ENCODE measurements at places on chromosomes 3 and 15.

DNA sequence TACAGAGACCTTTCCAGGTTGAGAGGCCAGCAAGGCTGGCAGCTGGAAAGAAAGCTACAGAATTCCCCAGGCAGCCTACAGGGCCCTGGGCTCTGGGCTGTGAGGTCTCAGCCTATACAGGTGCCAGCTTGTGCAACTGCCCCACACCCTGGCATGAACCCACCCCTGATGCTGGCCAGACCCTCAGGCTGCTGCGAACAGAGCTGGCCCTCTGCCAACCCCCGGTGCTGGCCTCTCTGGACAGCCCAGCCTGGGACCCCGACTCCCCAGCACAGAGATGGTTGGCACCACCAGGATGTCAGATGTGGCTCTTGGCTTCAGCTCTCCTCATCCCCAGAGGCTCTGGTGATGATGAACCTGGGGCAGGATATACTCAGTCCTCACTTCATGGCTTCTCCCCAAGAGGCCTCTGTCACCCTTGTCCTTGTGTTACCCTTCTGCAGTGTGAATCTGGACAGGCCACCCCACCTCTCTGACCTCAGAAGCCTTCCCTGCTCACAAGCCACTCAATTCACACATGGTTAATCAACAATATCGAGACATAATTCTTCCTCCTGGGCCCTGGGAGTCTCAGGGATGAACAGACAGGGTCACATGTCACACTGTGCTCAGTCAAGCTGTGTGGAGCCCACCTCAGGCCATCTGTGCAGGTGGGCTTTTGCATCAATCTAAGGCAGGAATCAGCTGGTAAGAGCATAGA lies 11.0 kb upstream of the BFSP2 start:
- DNase-seq = no peak

DNA sequence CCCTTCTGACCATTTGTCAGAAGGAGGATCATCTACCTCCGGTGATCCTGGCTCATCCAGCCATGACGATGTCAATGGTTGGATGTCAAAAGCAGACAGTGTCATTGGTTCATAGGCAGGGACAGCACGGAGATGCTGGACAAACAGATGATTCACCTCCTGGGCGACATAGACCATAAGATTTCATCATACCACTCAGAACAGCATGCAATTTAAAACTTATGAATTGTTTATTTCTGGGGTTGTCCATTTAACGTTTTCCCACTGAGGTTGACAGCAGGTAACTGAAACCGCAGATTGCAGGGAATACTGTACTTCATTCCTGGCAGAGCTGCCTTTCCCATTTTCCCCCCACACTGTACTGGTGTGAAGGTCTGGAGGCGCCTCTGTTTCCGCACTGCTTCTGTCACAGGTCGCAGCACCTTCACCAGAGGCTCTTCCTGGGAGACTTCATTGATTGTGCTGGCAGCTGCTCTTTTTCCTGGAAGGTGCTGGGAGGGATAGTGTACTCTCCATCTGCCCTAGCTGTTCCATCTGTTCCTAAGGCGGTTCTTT lies 32.5 kb upstream of the TMOD3 start:
- DNase-seq = no peak

DNA sequence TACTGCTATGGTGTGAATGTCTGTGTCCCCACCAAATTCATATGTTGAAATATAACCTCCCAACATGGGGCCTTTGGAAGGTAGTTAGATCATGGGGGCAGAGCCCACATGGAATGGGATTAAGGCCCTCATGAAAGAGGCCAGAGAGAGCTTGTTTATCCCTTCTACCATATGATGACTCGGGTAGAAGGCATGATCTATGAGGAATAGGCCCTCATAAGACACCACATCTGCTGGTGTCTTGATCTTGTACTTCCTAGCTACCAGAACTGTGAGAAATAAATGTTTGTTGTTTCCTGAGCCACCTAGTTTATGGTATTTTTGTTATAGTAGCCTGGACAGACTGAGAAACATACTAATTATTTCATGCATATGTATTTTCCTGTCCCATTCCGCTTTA lies 51.9 kb downstream of the WWTR1 start:
- no peak for DNase-seq

DNA sequence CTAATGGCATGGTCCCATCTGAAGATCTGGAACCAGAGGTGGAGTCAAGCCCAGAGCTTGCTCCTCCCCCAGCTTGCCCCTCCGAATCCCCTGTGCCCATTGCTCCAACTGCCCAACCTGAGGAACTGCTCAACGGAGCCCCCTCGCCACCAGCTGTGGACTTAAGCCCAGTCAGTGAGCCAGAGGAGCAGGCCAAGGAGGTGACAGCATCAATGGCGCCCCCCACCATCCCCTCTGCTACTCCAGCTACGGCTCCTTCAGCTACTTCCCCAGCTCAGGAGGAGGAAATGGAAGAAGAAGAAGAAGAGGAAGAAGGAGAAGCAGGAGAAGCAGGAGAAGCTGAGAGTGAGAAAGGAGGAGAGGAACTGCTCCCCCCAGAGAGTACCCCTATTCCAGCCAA lies 7.3 kb downstream of the EIF4G1 start:
- no peak for DNase-seq

DNA sequence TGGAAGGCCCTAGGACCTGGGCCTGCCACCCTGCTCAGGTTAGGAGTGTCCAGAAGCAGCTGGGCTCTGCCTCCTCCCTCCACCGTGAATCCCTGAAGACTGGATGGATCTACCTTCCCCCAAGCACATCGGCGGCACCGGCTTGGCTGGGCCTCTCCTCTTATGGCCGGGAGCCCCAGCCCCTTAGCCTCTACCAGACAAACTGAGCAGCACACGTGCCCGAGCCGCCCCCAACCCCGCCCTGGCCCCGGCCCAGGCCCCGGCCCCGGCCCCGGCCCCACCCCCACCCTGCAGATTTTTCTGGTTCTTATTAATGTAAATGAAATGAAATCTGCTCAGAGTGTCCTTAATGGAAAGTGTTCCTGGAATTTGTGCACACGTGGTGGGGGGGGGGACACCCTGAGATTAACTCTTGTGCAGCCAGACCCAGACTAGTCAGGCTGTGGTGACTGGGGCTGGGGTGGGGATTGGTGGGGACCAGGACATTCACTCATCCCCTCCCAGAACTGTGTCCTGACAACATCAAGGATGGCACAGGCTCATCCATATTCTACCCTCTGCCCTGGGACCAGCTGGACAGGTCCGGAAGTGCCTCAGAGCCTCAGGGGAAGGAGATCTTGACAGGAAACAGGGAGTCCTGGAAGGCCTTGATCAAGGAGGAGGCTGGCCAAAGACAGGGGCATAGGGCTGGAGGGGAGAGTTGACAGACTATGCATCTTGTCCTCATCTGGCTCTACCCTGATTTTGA lies 30.9 kb upstream of the SEMA3F start:
- no peak for DNase-seq

DNA sequence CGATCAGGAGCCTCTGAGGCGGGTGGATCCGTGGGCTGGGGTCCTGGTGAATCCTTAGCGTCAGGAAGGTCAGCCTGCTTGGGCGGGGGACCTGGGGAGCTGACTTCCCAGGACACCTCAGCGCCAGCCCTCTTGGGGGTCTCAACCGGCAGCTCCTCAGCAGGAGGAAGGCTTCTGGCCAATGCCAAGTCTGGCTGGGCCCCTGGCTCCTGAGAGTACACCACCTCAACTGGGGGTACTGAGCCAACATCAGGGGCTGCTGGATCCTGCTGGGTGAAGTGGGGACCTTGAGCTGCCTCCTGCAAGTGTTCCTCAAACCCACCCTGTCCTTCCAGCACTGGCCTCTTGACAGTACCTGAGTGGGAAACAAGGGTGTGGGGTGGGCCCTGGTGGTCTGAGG lies 3.1 kb downstream of the PRRT3 start:
- DNase-seq = no peak

DNA sequence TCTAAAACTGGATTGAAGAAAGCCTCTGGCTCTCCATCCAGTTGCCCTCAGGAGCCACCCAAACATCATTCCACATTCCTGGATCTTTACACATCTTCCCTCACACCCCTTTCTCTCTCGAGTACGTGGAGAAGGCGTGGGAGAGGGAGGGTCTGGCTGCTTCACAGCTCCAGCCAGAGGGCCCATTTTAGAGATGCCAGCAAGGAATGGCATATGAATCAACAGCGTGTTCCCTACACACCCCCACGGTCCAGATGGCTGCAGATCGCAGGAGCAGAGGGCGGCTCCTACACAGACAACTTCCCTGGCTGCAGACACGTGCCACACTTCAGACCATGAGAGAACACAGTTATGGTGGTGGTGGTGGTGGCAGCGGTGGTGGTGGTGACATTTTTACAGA lies 280.1 kb downstream of the ERC2 start:
- no peak for DNase-seq

DNA sequence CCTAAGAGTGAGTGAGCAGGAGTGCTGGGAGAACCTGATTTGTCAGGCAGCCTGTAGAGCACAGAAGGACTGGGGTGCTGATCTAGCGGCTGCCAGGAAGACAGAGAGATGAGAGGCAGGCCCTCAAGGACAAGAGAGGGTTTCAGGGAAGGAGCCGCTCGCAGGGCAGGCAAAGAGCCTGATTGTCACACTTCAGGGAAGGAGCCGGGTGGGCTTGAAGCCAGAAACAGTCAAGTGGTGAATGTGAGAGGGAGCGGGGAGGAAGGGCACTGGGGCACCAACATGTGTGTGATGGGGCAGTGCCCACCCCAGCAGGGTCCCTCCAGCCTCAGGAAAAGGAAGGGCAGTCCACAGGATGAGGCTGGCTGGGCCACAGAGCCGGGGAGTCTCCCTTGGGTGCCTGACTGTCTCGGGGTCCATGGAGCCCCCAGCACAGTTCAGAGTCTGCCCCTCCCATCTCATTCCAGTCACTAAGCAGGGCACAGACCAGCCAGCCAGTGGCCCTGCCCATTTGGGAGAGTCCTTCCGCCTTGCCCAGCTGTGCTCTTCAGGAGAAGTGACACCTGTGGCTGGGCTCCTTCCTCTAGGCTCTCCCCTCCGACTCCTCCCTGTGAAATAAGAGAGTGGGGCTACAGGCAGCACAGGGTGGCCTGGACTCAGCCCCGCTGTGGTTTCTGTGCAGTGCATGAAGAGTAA lies 148.6 kb downstream of the RAB11A start:
- no peak for DNase-seq

DNA sequence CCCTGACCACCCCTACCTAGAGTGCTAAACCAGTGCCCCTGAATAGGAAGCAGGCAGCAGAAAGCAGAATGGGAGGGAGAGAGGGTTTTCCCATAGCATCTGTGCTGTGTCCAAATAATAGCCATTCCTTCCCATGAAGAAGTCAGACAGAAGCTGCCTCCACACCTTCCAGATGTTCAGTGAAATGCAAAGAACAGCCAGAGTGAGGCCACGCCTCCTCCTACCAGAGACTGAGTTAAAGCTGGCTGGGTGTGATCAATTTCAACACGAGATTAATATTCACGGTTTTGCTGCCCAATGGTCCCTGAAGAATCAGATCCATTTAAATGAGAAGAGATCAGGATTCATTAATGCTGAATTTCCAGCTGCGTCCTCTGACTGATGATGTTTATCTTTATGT lies 111.8 kb downstream of the SRGAP3 start:
- no peak for DNase-seq

DNA sequence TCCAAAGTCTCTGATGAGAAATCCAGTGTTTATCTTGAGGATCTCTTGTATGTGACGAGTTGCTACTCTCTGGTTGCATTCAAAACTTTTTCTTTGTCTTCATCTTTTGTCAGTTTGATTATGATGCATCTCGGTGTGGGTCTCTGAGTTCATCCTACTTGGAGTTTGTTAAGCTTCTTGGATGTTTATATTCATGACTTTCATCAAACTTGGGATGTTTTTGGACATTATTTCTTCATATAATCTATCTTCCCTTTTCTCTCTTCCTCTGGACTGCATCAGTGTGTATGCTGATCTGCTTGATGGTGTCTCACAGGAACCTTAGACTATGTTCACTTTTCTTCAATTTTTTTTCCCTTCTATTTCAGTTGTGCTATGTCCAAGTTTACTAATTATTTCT lies 320.4 kb downstream of the TLE3 start:
- no peak for DNase-seq

DNA sequence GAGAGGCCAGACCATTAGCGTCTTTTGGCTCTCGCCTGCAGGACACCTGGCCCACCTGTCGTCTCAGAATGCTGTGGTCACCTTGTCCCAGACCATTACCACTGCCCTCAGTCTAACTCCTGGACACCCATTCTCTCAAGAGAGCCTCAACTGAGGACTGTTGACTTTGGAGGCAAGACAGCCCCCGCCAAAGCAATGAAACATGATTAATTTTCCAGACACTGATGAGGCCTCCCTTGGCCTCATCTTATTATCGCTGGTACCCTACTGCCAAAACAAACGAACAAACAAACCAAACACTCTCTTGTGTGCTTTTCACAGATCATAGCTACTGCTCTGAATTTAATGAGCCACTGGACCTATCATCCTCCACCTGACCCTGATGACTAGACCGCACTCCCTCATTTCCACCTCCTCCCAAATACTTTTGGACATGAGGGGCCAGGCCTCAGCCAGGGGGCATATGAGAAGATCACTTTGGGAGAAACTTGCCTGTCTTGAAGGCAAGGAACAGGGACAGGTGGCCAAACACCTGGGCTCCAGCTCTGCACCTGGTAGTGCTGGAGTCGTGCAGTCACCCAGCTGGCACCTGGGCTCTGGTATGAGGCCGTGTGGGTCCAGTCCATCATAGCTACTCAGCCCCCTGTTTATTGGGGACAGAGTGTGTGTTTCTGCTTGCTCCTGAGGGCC lies 27.6 kb downstream of the ALS2CL start:
- no peak for DNase-seq

DNA sequence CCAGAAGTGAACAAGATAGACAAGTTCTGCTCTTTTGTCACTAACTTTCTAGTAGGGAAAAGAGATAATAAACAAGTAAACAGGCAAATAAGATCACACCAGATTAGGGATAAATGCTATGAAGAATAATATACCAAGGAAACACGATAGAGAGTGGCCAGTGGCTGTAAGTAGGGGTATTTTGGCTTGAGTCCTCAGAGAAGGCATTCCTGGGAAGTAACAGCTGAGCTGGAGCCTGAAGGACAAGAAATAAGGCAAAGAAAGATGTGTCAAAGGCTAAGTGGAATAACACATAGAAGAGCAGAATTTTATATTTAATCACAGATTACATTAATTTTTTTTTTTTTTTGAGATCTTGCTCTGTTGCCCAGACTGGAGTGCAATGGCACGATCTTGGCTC lies 366.2 kb downstream of the ZIC1 start:
- no peak for DNase-seq

DNA sequence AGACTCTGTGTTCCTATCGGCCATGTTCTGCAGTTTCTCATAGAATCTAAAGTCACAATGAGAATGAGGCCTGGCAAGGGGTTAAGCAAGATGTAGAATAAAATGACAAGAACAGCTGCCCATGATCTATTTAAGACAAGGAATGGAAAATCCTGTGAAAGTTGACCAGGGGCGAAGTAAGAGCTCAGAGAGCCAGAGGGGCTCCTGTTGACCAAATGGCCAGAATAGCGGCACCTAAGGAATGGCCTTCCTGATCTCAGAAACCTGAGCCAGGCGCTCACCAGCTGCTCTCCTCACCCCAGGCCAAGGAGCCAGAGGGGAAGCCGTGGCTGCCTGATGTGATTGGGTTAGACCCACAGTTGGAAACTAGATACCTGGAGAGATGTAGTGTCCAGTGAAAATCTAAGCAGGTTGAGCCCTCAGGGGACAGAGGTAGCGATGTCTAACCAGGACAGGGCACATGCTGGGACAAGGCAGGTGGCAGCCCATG lies 106.1 kb upstream of the NDN start:
- DNase-seq = no peak

Measured in AML-193 (cell line).